Right ventricle myocardium inferior (tissue), 1 donor: ENCODE measurements at places on chromosomes 11 and 22.

- no peak for DNase-seq
Observed at GRCh38 chr22:35733791-35734516, 16.3 kb downstream of the APOL5 start.

DNA sequence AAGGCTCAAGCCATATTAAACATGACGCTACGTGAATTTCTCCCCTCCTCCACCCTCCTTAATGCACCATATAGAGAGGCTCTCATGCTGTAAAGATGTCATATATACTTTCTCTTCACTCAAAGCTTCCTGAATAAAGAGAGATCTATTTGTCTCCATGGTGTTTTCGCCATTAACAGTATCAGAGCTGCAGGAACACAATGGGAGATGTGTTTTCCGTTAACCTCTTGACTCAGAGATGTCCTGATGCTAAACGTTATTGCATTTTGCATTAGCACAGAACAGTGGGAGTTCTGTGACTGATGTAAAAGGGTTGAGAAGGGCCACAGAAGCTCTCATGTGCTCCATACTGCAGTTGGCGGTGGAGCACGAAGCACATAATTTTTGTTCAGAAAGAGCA, 25.7 kb upstream of the BLID start:
- no peak for DNase-seq

- no peak for DNase-seq
Observed at GRCh38 chr11:70317581-70318305, 47.3 kb downstream of the PPFIA1 start.

DNA sequence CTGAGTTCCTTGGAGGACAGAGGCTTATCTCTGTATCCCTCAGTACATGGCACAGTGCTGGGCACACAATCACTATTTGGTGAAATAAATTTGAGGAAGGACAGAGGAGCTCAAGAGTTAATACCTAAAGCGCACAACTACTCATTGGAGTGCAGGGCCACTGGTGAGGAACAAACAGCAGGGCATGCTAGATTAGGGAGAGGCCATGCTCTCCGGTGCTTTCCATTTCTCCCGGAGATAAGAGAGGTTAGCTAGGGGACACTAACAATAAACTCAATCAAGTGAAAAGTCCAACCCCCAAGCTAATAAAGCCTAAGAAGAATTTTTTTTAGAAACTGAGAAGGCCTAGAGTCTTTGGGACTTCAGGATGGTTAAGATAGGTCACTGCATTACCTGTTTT, 29.1 kb downstream of the NFRKB start:
- DNase-seq, result no peak

- DNase-seq, result no peak
Observed at GRCh38 chr11:92929653-92930052, 39.8 kb upstream of the MTNR1B start.

- peak; percentile 39 for DNase-seq
Observed at GRCh38 chr11:4482445-4482844, at the start of gene OR52K1. Gene OR52K1, plus strand, starts transcription at chr11:4482646. Its CDS starts 6,255 bp downstream, at chr11:4488901.

GRCh38 chr11:122486793-122487495, 168.6 kb upstream of the UBASH3B start:
- no peak for DNase-seq

- no peak for DNase-seq
Observed at GRCh38 chr22:27196606-27197005, 539.2 kb downstream of the MIAT start.

DNA sequence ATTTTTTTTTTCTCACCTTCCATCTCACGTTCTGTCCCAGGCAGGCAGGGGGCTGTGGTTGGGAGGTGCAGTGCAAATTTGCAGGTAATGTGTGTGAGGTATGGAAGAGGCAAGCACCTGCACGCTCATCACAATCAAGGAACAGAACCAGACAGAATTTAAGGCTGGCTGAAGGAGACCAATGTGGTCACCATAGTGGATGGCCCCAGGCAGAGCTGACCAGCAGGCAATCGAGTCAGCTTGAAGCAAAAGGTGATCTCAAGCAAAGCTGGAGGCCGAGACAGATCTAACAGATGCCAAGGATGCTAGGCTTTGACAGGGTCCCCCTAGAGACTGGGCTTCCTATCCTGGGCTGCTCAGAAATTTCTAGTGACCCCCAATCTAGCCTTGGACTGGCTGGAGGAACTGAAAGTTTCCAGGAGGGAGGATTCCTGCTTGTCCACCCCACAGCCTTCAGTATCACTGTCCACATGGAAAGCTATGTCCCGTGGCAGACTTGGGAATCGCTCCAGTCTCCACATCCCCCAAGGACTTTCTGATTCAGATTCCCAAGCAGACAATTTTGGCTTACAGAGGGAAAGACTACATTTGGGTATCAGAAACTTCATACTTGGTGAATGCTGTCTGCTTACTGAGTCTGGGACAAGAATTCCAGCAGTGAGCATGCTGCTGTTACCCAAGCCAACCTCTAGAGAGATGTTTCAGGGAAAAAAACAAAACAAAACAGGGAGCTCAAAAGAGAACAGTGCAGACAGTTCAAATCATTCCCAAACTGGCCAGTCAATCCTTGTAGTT, 9.0 kb upstream of the MICAL3 start:
- no peak for DNase-seq

GRCh38 chr11:105861225-105861624, 160.8 kb downstream of the MSANTD4 start:
- DNase-seq, result no peak

DNA sequence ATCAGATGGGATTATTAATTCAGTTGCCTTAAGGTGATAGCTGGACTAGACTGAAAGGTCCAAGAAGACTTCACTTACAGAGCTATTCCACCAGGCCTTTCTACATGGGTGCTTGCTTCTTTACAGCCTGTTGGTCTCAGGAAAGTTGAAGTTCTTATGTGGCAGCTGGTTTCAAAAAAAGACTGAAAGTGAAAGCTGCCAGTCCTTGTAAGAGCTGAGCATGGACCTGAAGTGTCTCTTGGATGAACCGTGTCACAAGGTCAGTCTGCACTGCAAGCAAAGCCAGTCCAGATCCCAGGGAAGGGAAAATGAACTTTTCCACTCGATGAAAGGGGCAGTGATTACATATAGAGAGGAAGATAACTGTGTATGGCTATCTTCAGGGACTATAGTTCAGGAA, 201.5 kb upstream of the LUZP2 start:
- DNase-seq, result no peak

DNA sequence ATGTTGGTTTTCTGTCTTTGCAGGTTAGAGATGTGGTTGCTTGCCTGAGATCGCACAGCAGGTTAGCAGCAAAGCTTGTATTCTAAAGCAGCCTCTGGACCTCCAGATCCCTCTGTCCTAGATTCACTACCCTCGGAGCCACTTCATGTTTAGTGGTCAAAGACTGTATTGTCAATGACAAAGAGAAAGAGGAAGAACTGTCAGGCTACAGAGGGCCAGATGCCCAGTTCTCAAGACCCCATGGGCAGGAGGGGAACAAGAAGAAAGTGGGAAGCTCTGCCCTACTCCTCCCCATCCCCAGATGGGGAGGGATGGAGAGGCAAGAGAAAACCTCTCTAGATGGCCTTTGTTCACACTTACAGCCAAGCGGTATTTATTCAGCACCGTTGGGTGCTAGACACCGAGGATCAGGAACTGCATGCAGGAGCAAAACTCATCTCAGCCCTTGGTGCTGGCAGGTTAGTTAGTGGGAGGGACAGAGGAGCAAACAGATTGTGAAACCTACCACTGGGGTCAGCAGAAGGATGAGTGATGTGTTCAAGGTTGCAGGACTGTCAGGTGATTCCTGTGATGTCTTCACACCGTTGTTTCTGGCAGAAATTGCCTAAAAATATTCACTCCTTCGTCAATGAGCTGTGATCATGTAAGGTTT, 38.3 kb upstream of the PTPRJ start:
- no peak for DNase-seq

GRCh38 chr11:62774407-62774806, 3.2 kb downstream of the TAF6L start:
- no peak for DNase-seq

DNA sequence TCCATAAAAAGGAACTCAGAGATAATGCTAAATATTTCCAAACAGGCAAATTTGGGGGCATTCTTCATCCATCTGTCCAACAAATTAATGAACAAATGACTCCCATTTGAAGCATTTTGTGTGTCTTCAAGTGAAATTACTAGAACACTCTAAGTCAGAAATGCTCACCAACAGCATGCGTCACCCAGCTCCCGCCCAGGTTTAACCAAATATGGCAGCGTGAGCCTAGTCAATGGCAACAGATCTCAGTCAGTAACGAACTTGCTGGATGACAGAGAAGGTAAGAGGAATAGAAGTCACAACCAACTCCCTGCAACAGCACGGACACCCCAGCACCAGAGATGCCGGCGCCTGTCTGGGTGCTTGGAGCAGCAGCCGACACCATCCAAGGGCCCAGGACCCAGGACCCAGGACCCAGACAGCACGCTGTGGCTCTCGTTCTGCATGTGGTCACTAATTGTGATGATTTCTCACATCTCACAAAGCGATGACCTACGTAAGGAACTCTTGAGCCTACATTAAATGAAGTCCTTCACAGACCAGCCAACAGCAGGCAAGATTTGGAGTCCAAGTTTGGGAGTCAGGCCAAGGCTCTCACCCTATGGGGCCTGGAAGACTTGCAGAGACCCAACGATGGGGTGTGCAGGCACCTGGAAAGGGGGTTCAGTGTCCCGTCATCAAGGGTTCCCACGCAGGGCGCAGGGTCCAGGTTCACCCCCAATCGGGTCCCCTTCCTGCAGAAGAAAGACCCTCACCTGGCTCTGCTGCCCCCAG, 556.9 kb downstream of the BRD1 start:
- no peak for DNase-seq

- DNase-seq, result peak; percentile 60
Observed at GRCh38 chr11:66341502-66342126, 3.3 kb downstream of the BRMS1 start.

GRCh38 chr11:68714060-68714856, 29.9 kb downstream of the GAL start:
- peak; percentile 64 for DNase-seq

- no peak for DNase-seq
Observed at GRCh38 chr11:61652135-61652534, 28.1 kb upstream of the DAGLA start.

- no peak for DNase-seq
Observed at GRCh38 chr22:19520566-19521305, 3.5 kb downstream of the CLDN5 start.

GRCh38 chr11:11993839-11994238, 14.6 kb downstream of the DKK3 start:
- DNase-seq, result no peak

GRCh38 chr22:27757928-27758525, 43.5 kb downstream of the MN1 start:
- no peak for DNase-seq

- no peak for DNase-seq
Observed at GRCh38 chr11:101618709-101619108, 34.9 kb upstream of the TRPC6 start.

DNA sequence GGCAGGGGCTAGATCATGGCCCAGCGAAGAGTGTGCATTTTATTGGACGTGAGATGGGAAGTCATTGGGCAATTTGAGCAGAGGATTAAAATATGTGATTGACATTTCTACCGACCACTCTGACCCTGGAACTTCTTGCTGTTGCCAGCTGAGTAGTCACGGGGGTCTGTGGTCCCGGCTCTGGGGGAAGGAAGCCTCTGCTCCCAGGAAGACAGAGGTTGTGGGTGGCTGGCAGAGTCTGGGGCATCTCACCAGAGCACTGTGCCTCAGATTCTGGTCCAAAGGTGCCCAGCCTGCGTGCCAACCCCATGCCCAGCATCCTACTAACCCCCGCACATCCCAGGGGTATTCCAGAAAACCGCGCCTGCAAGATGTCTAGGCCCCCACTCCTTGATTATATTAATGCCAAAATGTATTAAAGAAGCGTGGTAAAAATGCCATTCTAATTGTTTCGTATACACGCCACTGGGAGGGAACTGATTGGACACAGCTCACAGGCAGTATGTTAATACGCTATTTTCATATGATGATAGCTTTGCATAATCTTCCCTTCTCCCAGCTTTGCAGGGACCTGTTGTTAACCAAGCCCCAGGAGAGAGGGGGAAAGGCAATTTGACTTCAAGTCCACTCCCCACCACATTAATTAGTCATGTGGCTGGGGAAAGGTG, 25.3 kb upstream of the LMO1 start:
- DNase-seq, result no peak

GRCh38 chr11:2731130-2732125, 31.6 kb upstream of the KCNQ1OT1 start:
- DNase-seq, result peak; percentile 30

DNA sequence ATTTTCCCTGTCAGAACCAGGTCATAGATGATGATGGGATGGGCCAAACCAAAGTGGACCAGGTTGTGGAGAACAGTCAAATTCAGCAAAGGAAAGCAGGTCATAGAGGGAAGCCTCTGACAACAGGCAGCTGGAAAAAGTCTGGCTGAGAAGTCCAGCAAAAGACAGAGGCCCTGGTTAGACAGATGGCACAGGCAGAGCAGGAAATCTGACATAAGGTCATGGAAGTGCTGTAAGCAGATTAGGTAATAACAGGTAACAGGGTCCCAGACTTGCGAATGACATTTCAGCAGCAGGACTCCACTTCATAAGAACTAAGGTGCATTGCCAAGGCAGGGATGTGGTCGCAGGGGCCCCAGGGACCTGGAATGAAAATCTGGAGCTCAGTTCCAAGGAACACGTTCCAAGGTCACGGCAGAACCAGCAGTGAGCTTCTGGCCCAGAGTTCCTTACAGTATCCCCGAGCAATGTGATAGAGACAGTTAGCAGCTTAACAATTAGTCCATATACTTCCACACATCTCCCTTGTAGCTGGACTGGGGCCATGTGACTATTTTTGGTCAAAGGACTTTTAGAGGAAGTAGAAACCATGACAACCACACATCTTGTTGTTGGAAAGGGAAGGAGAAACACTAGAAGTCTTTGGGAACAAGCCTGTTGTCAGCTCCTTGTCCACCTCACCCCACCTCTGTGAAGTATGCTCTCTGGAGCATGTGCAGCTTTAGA, 75.4 kb downstream of the ME3 start:
- DNase-seq, result no peak

DNA sequence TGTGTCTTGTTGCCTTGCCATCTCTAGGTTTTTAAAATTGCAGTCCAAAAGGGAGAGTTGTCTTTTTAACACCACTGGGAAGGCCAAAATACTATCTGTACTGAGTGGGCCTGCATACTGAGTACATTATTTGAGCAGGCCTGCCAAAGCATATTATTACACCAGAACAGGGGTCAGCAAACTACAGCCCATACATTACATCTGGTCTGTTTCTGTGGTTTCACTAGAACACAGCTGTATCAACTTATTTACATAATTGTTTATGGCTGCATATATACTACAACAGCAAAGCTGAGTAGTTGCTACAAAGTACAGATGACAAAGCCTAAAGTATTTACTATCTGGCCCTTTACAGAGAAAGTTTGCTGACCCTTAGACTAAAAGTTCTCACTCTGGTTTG, 74.0 kb downstream of the USP35 start:
- DNase-seq, result no peak

GRCh38 chr11:70001246-70001645, 76.9 kb upstream of the ANO1 start:
- no peak for DNase-seq

- DNase-seq, result peak; percentile 34
Observed at GRCh38 chr11:92765965-92766371, 203.5 kb upstream of the MTNR1B start.

GRCh38 chr22:33873666-33874065, 46.6 kb downstream of the LARGE1 start:
- DNase-seq, result no peak

- DNase-seq, result no peak
Observed at GRCh38 chr11:119976805-119977560, 160.9 kb downstream of the TRIM29 start.

GRCh38 chr11:1340111-1340510, 30.7 kb upstream of the TOLLIP start:
- no peak for DNase-seq
